Panc1 (cell line): ENCODE measurements at places on chromosomes 6 and 20. TPM values are rescaled to one million over a fixed set of nuclear protein-coding genes. Genes with fewer than 3 reads are reported as not detected.

WFDC10B gene
- total RNA-seq: not detected

SIRPB2 gene
- not detected for total RNA-seq

MAP7 gene
- total RNA-seq: 1.8 TPM

HLA-E gene
- total RNA-seq: 132 TPM

RBM24 gene
- total RNA-seq: 23.0 TPM

RBPJL gene
- total RNA-seq: 0.18 TPM

TLDC2 gene
- total RNA-seq: not detected

KLC4 gene
- total RNA-seq: 22.6 TPM

MEP1A gene
- total RNA-seq: not detected

SLC16A10 gene
- 0.18 TPM for total RNA-seq

EYS gene
- total RNA-seq: not detected

DNA sequence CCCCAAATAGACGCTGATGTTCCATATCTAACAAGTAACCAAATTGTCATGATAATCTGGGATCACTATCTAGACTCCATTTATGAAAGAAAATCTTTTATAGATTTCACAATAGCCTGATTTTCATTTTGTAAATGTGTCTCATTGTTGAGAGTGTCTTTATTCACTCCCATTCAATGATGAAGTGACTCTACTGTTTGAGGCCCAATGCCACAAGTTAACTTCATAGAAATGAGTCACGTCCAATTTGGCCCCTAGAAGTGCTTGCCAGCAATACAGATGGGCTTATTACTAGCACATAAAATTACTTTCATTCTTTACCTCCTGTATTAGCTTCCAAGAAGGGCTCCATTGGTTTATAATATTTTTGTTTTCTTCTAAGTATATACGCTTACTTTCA lies 6.3 kb downstream of the IPCEF1 start:
- H3K4me1 ChIP-seq: no peaks in the 10 kb centered on the region
- no peak overlapping the region for H3K27ac ChIP-seq
- no peak for DNase-seq
- H3K36me3 ChIP-seq: no peaks in the 10 kb centered on the region
- no peak overlapping the region for H3K4me3 ChIP-seq

DNA sequence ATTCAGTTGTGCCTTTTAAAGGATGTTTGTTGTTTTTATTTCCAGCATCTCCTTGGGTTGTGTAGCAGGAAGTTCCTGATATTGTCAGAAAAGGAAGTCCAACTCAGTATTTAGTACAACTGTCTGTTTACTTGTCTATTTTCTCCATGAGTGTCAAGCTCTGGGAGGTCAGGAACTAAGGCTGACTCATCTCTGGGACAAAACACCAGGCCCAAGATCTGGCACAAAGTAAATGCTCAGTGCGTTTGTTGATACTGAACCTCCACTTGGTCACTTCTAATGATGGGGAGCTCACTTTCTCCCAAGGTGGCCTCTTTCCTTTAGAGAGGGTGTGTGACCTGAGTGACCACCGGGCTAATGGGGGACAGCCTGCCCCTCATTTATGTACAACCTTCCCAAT lies 12.6 kb upstream of the PIGU start:
- H3K4me1 ChIP-seq: no peaks in the 10 kb centered on the region
- H3K27ac ChIP-seq: no peak overlapping the region
- H3K27me3 ChIP-seq: no peaks in the 10 kb centered on the region
- H3K36me3 ChIP-seq: no peaks in the 10 kb centered on the region
- DNase-seq: no peak

- H3K4me3 ChIP-seq: no peak overlapping the region
- no peaks in the 10 kb centered on the region for H3K4me1 ChIP-seq
- H3K27ac ChIP-seq: no peak overlapping the region
- H3K36me3 ChIP-seq: peaks cover 13% of the 10 kb centered on the region; the same call in 1 of the 2 replicates
These were observed 74.4 kb downstream of the ITCH start for GRCh38 chr20:34437330-34437986.

GRCh38 chr6:155061381-155061780 lies 66.3 kb downstream of the TIAM2 start:
- no peak overlapping the region for H3K27ac ChIP-seq
- H3K4me3 ChIP-seq: no peak overlapping the region
- H3K27me3 ChIP-seq: no peaks in the 10 kb centered on the region
- no peaks in the 10 kb centered on the region for H3K36me3 ChIP-seq

GRCh38 chr6:128532827-128533226 lies 12.4 kb upstream of the PTPRK start:
- no peak overlapping the region for H3K27ac ChIP-seq
- H3K36me3 ChIP-seq: no peaks in the 10 kb centered on the region
- H3K27me3 ChIP-seq: no peaks in the 10 kb centered on the region
- no peaks in the 10 kb centered on the region for H3K4me1 ChIP-seq
- no peak overlapping the region for H3K4me3 ChIP-seq

DNA sequence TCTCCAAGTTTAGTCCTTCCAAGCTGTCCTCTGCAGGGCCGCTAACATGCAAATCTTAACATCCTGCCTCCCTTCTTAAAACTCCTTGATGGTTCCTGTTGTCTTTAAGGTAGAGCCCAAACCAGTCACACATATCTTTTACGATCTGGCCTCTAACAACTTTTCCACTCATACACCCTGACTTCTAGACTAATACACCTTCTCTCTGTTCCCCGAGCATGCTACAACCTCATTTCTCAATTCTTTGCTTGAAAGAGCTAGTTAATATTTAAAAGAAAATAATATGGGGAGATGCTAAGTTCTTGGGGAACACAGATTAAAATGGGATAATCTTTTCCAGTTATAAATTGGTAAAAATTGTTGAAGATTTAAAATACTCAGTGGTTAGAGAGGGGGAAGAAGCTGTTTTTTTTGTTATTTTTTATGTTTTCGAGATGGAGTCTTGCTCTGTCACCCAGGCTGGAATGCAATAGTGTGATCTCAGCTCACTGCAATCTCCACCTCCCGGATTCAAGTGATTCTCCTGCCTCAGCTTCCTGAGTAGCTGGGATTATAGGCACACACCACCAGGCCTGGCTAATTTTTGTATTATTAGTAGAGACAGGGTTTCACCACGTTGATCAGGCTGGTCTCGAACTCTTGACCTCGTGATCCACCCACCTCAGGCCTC lies 250.7 kb downstream of the MAFB start:
- no peaks in the 10 kb centered on the region for H3K27me3 ChIP-seq
- no peak overlapping the region for H3K4me3 ChIP-seq
- H3K36me3 ChIP-seq: no peaks in the 10 kb centered on the region
- H3K4me1 ChIP-seq: no peaks in the 10 kb centered on the region
- no peak for DNase-seq

DNA sequence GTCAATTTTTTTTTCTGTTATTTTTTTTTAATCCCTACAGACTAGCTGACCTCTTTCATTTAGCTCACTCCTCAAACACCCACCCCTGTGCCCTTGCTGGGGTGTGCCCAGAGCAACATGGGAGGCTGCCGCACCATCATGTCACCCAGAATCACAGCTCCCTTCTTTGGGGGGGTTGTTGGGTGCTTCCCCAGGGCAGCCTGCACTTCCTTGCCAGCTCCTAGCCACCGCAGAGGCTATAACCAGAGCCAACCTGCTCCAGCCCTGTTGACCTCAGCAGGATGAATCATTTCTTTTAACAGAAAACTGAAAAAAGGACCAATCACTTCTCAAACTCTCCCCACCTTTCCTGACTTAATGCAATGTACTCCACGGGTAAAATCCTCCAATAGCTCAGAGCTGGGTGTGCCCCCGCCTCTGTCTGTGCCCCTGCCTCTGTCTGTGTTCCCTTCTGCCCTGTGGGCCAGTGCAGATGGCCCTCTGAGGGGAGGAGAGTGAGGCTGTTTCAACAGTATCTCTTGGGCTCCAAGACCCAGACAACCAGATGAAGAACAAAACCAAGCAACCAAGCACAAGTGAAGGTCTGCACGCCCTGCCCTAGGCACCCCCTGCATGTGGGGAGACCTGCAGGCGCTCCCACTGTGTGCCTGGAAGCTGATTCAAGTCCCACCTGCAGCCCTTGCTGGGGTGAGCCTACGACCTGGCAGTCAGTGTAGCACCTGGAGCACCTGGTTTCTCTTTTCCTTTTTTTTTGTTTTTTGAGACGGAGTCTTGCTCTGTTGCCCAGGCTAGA lies 67.7 kb downstream of the PYGB start:
- peak overlapping the region; percentile 75 for H3K27ac ChIP-seq
- no peak for DNase-seq
- H3K27me3 ChIP-seq: no peaks in the 10 kb centered on the region
- no peaks in the 10 kb centered on the region for H3K36me3 ChIP-seq

DNA sequence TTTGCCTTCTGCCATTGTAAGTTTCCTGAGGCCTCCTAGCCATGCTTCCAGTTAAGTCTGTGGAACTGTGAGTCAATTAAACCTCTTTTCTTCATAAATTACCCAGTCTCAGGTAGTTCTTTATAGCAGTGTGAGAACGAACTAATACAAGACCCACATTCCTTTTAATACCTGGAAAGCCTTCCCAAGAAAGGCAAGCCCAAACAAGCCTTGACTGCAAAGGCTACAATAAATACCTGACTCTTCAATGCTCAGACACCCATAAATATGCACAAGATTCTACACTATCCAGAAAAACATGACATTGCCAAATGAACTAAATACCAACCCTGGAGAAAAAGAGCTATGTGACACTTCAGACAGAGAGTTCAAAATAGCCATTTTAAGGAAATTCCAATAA lies 338.8 kb downstream of the HAO1 start:
- no peaks in the 10 kb centered on the region for H3K36me3 ChIP-seq
- no peak overlapping the region for H3K27ac ChIP-seq
- no peaks in the 10 kb centered on the region for H3K27me3 ChIP-seq

DNA sequence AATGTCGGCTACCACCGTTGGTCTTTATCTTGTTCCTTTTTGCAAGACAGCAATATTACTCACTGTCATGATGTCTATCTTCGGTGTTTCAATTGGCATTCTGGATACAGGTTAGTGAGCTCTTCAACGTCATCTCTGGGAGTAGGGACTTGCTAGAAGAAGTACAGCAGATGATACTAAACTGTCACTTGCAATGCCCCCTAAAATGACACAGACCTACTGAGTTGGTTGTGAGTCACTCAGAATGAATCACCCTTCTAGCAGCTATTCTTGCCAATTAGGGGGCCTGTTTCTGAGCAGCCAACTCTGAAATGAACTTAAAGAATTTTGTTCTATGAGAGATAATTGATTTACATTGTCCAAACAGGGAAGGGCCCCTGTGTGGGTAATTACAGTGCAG lies 176.5 kb downstream of the SLC16A10 start:
- H3K36me3 ChIP-seq: peaks cover 16% of the 10 kb centered on the region
- peaks cover 18% of the 10 kb centered on the region for H3K4me1 ChIP-seq
- H3K27ac ChIP-seq: no peak overlapping the region
- H3K4me3 ChIP-seq: no peak overlapping the region
- DNase-seq: no peak

GRCh38 chr6:116511424-116512110 lies at the start of gene CALHM5:
Gene CALHM5, plus strand, starts transcription at chr6:116511639. Its CDS starts 58 bp downstream, at chr6:116511697.
- no peak within 1 kb of the TSS for H3K27ac ChIP-seq
- H3K4me1 ChIP-seq: 0 out of 2 replicates have a peak, but pooled peaks cover 4% of the 10 kb centered on the region
- H3K27me3 ChIP-seq: peaks cover 29% of the 10 kb centered on the region; the same call in 1 of the 2 replicates
- DNase-seq: peak; percentile 54
